CD4-positive, alpha-beta memory T cell (primary cell): ENCODE measurements at places on chromosomes 12 and 14.

DNA sequence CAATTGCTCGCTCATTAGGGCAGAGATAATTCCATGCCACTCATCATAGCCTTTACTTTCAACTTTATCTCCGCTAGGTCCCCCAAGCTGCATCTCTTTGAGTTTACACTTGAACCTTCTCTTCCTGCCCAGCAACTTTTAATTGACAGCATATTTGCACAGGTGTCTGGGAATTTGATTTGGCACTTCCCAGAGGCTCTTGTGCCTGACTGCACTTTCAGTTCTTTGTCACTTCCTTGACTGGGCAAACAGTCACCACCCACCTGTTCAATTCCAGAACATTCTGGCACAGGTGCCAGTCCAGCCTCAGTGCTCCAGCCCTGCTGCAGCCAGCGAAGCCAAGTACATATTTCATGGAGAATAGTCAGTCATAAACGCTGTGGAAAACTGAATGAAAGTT is 110.1 kb upstream of the LRIG3 start:
- no peak for DNase-seq

DNA sequence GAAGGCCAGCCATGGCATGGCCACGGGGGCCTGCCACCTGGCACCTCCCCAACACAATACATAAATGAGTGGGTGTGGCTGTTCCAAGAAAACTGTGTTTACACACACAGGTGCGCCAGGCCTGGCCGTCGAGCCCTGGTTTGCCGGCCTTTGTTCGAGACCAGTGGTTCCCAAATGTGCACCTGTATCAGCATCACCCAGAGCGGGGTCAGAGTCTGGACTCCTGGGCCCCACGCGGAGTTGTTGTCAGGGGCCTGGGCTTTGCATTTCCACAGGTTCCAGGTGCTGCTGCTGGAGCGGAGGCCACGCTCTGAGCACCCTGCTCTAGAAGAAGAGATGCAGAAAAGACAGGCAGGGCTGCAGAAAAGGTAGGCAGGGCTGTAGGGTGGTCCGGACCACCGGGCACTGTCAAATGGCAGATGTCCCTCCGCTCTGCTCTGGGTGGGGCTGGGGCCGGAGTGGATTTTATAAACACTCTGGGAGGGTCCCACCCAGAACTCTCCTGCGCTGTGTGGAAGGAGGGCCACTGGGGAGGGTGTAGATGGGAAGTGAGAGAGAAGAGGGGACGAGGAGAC is 4.2 kb upstream of the ASPG start:
- DNase-seq, result no peak

GRCh38 chr14:20775901-20776300 is 5.2 kb upstream of the RNASE6 start:
- DNase-seq, result no peak

DNA sequence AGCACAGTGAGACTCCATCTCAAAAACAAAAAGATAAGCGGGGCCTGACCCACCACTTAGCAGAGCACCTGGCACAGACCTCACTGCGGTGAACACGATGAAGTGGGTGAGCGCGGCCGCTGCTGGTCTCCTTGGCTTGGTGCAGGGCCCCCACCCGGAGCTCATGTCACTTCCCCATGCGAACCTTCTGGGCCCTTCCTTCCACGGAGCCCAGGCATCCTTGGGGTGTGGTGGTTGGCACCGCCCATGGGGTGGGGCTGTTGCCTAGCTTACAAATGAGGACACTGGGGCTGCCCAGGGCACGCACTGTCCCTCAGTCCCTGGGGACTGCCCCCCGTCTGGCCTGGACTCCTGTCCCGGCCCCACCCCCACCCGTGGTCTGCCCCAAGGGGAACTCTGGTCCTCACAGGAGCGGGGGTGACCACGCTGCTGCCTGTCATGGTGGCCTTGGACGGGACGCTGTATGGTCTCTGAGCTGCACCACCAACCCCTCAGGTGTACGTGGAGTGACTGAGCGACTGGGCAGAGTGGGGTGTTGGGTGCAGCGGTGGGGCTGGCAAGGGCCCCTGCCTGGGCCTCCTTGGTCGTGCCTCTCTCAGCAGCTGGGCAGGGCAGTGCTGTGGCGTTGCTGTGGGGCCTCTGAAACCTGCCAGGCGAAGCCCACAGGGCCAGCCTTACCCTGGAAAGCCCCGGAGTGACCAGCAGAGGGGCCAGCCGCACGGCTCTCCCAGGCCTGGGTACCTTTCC is 15.3 kb downstream of the FBRSL1 start:
- DNase-seq, result no peak

DNA sequence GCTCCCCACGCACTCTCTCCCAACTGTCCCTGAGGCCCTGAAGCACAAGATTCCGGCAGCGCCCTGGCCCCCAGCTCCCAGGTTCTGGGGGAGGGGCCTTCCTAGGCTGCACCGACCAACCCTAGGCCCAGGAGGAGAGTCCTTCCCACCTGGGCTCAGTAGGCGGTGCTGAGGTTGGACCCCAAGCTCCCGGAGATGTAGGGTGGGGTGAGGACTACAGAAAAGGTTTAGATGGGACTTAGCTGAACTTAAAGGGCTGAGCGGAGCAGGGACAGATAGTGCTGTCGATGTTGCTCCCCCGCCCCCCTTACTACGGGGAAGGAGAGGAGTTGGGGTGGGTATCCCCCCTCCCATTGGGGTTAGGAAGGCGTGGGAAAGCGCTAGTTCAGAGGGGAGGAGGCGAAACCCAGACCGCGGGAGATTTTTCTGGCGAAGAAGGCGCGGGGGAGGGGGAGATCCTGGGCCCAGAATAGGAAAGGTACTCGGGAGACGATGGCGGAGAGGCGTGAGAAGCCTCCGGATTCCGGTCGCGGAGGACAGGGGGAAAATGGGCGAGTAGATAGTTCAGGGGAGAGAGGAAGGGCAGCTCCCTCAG is 4.2 kb upstream of the BAZ2A start:
- DNase-seq, result no peak

GRCh38 chr12:8609061-8609570 is 3.5 kb downstream of the AICDA start:
- peak; percentile 10 for DNase-seq
